ENCODE measurements at places on chromosomes 2 and 18. TPM values are rescaled to one million over a fixed set of nuclear protein-coding genes. Genes with fewer than 3 reads are reported as not detected.

The ARHGEF33 gene
- 0.54 TPM for total RNA-seq

GRCh38 chr2:48328942-48329723 lies 200.8 kb upstream of the STON1 start:
- no peak for DNase-seq

The TCF7L1 gene
- total RNA-seq: 0.65 TPM

GRCh38 chr2:186302263-186302662 lies 183.8 kb upstream of the ZC3H15 start:
- no peak for DNase-seq

DNA sequence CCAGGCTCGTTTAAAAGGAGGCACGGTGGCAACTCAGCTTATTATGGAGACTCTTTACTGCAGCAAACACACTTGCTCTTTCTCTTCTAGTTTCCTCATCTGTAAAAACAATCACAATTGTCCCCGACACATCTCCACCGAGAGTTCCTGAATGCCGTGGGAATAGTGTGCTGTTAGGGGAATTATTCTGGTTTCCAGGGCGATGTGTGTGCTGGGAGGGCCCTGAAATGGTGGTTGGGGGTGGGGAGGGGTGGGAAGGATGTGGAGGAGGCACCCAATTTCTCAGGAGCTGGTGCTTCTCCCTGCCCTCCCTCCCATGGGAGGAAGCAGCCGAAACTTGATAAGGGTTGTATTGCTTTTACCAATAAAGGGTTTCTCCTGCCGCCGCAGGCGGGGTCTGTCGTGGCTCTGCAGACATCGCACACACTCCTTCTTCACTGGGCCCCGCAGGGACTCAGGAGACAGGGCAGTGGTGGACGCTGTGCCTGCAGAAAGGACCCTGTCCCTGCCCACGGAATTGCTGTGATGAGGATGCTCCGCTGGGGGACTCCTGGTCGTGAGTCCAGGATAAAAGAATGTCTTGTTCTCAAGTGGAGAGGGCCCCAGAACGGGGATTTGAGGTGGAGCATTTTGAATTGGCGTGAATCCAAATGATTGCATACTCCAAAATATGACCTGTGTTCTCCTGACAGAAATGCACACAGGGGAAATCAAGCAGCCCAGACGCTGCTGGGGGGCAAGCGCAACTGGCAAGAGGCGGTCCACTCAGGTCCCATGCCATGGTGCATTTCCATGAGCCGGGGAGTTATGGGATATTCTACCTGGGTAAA lies 119.2 kb downstream of the ACKR3 start:
- no peak for DNase-seq

The NOL4 gene
- not detected for total RNA-seq

GRCh38 chr2:233213011-233213410 lies 38.5 kb upstream of the ATG16L1 start:
- DNase-seq: no peak

- no peak for DNase-seq
These were observed 23.3 kb downstream of the MRO start for GRCh38 chr18:50796495-50796894.

The NMUR1 gene
- total RNA-seq: not detected

DNA sequence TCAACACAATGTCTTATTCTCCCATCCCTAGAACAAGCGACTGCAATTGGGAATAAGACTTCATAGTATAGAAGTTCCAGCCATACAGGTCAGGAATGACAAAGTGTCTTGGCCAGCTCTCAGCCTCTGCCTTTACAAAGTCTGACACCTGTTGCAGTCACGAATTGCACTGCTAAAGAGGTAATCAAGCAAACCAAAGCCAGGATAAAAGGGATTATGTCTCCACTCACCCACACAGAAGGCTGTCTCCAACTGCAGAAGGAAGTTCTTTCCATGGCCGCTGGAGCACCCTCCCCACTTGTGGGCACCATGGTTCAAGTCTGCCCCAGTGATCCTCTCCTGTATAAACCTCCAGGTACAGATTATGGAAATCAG lies 114.8 kb upstream of the PKDCC start:
- no peak for DNase-seq

The PLCD4 gene
- 0.51 TPM for total RNA-seq

The AGFG1 gene
- 144 TPM for total RNA-seq

The GCG gene
- total RNA-seq: not detected

GRCh38 chr18:58288921-58289797 lies 245.1 kb downstream of the NEDD4L start:
- peak; percentile 55 for DNase-seq

- DNase-seq: no peak
These were observed 15.1 kb upstream of the MBOAT2 start for GRCh38 chr2:9018534-9018933.

The RTP5 gene
- total RNA-seq: not detected

DNA sequence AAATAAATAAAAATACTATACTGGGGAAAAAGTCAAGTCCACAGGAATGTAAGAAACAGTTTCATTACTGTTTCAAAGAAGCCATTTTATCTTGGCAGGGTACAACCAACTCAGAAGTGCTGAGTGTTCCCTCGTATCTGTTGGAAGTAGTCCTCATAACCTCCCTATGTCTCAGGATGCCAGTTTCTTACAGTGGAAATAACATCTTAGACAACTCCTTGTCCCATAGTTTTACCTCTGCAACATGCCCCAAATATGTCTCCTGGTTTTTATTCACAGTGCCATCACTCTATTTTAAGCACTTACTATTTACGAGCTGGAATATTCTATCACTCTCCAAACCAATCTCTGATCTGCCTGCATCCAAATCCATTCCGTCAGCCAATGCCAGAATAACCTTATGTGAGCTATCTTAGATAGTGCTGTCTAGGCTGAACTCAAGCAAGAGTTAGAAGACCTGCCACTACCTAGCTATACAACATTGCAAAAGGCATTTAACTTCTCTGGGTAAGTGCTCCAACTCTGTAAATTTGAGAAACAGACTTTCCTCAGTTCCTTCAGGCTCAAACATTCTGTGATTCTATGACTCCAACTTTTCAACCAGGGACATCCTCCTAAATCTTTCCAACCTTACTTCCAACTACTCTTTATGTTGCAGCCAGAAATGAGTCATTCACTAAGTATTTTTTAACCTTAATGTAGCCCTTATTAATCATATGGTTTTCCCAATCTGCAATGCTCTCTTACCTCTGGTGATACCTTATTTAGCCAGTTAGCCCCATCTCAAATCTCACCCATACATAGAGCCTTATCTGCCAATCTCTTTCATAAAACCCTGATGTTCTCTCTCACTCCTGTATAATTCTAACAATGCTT lies 66.7 kb downstream of the RTN4 start:
- DNase-seq: peak; percentile 73

DNA sequence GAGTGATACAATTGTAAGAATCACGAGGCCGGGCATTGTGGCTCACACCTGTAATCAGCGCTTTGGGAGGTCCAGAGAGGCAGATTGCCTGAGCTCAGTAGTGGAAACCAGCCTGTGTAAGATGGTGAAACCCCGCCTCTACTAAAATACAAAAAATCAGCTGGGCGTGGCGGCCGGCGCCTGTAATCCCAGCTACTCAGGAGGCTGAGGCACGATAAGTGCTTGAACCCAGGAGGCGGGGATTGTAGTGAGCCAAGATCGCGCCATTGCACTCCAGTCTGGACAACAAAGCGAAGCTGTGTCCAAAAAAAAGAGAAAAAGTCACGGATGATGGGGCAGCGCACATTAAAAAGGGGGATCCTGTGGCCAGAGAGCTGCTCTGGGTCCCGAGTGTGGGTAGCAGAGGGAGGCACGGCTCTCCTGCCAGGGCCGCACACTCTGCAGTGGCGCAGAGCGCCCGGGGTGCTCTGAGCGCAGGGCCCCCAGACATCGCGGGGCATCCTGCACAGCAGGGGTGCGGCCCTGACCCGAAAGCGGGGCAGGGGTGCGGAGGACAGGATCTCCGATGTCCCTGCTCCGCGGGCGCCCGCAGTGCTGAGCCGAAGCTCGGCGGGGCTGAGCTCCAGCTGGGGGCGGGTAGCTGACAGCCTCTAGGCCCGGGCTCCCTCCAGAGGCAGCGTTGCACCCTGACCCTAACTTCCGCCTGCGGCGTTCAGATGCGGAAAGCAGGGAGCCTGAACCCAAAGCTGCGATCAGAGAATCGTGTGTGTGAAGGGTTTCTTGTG lies 30.4 kb upstream of the RAB6D start:
- DNase-seq: peak; percentile 30

The KIAA2012 gene
- total RNA-seq: not detected

DNA sequence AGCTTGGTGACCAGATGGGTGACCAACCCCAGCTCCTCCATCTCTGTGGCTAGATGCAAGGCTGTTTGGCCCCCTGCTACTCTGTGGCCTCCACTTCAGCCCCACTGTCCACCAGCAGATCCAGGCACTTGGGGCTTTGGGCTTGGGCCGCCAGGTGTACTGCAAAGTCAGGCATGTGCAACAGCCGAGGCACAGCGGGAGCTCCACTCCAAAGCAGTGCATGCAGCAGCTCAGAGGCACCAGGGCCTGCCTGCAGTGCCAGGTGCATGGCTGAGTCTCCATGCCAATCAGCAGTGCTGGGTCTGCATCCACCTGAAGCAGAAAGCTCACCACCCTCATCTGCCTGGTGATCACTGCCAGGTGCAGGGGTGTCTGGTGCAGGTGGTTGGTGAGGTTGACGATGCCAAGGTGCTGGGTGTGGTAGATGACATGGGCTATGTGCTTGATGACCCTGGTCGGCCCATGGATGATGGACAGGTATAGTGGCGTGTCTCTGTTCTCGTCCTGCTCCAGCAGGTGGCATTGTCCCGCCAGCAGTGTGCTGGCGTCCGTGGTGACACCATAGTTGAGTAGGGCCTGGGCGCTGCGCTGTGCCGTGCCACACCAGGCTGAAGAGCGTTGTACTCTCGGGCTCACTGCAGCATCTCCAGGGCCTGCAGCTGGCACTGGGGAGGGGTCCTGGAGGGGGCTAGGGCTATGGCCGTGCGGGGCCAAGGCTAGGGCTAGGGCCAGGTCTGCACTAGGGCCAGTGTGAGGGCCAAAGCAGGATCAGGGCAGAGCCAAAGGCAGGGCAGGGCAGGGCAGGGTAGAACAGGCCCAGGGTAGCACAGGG lies 1.0 kb upstream of the ANKRD62 start:
- no peak for DNase-seq

The ATP6V1B1 gene
- not detected for total RNA-seq

The REEP1 gene
- not detected for total RNA-seq

The METTL4 gene
- total RNA-seq: 16.9 TPM

DNA sequence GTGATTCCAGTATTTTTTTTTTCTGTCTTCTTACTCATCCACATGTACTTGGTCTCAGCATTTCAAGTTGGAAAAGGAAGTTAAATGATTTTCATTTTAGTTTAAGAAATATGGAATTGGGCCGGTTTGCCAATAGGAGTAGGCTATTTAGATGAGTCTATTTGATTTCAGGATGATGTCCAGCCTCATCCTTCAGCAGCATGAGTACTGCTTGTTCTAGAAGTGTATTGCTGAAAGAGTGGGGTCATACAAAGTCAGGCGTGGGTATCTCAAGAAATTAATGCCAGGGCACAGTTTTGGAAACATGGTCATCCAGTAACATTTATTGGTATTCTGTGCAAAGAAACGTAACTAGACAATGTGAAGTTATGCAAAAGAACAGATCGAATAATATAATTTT lies 44.9 kb upstream of the MSTN start:
- no peak for DNase-seq

DNA sequence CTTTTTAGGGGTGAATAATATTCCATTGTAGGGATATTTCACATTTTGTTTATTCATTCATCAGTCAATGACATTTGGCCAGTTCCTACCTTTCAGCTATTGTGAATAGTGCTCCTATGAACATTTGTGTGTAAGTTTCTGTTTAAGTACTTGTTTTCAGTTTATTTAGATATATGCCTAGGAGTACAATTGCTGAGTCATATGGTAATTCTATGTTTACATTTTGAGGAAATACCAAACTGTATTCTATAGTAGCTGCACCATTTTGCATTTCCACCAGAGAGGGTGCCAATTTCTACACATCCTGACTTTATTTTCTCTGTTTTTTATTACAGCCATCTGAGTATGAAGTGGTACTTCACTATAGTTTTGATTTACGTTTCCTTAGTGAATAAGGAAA lies 54.4 kb upstream of the ZNF236 start:
- DNase-seq: no peak

DNA sequence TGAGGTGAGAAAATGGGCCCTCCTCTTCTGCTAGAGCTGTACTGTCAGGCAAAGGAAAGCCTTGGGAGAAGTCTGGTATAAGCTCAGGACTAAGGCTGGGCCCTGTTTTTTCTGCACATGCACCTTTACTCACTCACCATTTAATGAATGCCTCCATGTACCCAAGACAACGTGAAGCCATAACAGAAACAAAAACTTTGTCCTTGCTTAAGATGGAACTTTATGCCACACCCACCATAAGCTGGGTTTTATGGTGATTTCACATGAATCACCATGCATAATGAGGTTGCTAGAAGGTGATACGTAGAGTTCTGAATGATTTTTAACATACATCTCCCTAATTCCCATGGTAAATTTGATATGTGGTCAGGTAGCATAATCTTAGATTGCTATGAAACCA lies 63.7 kb upstream of the CYP26B1 start:
- peak; percentile 50 for DNase-seq

DNA sequence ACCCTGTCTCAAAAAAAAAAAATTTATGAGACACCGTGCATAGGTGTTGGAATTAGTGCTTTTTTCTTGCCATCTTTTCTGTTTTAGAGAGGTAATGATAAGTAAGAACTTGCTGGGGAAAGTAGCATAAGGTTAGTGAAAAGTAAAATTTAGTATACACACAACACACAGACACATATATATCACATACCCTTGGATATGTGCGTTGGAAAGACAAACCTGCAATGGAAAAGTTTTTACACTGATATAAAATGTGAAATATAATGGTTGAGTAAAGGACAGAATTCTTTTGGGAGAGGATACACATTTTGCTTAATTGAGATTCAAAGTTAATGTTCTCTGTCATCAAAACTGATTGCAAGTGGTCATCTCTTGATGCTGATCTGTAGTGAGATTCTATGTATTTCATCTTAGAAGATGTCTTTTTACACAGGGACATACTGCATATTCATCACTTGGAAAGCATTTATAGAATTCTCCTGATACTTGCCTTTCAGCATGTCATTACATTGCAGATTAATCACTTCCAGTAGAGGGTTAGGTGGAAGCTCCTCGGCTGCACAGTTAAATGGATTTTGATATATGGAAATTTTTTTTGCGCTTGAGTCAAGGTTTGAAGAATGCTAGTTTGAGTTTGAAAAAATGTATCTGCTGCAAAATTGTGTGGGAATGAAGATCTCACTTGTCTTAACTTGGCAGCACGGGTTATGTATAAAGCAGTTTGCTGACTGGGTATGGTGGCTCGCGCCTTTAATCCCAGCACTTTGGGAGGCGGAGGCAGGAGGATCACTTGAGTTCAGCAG lies 13.5 kb downstream of the PPP1CB start:
- peak; percentile 64 for DNase-seq

The KCNJ3 gene
- not detected for total RNA-seq

- peak; percentile 93 for DNase-seq
These were observed at the start of gene TMBIM1 for GRCh38 chr2:218292048-218293014. TMBIM1 (minus strand) TSS chr2:218292503; CDS start chr2:218282141, 10,362 bp downstream.

The ANKRD29 gene
- total RNA-seq: 8.9 TPM

DNA sequence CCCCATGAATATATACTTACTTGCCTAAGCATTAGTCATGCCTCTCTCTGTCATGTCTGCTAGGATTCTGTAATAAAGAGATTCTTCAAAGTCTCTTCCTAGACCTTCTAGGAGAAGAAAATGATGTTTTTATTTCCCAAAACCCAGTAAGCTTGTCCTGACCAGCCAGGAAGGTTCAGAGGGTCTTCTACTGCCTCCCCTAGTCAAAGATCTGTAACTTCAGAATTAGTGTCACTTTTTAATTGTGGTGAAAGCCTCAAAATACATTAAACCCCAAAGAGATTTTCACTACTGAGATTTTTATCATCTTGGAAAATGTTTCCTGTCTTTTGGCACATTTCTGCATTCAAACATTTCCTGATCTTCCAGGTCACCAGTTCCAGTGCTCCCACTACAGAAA lies 232.9 kb upstream of the STK17B start:
- DNase-seq: peak; percentile 60

Measured in GM23248 (cell line).